Posterior vena cava (tissue), 2 donors: ENCODE measurements at places on chromosomes 3 and 15. TPM values are rescaled to one million over a fixed set of nuclear protein-coding genes. Genes with fewer than 3 reads are reported as not detected.

- DNase-seq, result no peak
Measured at GRCh38 chr3:43340403-43340802, 54.1 kb downstream of the SNRK start.

- no peak for DNase-seq
Measured at GRCh38 chr15:52495125-52495524, 33.6 kb downstream of the MYO5A start.

DNA sequence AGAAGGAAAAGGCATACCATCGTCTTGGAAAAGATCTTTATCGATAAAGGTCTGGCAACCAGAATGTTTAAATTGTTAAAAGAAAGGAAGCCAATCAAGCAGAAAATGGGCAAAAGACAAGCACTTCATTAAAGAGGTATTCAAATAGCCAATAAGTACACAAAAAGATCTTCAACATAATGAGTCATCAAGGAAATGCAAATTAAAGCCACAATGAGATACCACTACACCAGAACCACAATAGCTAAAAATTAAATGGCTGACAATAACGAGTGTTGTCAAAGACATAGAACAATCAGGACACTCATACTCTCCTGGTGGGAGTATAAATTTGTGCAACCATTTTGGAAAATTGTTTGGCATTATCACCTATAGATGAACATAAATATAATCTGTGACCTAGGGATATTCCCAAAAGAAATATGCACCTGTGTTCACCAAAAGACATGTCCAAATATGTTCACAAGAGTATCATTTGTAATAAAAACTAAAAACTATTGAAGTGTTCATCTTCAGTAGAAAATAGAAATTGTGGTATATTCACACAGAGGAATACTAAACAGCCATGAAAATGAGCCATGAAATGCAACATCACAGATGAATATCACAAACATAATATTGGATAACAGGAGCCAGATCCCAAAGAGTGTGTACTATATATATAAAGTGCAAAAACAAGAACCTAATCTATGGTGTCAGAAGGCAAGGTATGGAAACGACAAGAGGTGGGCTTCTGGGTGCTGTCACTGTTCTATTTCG is 14.4 kb upstream of the BTBD1 start:
- DNase-seq, result no peak

- no peak for DNase-seq
Measured at GRCh38 chr15:89243046-89243690, 611 bp upstream of the FANCI start.

PIGZ gene
- total RNA-seq, result 3.4 TPM

DNA sequence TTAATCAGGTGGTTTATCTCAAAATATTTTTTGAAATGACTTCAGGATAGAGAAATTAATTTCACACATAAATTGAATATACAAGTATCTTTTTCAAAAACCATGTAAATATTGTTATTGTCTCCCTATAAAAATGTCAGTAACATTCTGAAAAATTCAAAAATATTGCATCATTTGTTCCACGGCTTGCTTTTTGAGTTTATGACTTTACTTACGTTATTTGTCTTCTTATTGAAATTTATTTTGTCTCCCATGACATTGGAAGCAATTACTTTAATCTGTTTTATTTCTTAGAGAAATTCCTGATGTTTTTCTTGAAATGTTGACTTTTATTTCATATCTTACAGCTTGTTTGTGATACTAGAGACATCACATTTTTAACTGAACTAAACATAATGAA is 56.9 kb upstream of the P2RY1 start:
- no peak for DNase-seq

IQCH gene
- 2.3 TPM for total RNA-seq

DNA sequence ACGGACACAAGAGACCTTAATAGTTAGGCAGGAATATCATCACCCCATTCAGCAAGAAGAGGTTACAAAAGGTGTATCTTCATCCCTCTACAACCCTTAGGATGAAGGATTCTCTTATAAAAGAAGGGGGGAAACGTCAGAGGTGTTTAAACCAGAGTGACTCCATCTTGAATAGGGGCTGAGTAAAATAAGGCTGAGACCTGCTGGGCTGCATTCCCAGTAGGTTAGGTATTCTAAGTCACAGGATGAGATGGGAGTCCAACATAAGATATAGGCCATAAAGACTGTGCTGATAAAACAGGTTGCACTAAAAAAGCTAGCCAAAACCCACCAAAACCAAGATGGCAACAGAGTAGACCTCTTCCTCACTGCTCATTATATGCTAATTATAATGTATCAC is 16.5 kb downstream of the TRPM7 start:
- DNase-seq, result no peak

KBTBD8 gene
- 1.9 TPM for total RNA-seq

DNA sequence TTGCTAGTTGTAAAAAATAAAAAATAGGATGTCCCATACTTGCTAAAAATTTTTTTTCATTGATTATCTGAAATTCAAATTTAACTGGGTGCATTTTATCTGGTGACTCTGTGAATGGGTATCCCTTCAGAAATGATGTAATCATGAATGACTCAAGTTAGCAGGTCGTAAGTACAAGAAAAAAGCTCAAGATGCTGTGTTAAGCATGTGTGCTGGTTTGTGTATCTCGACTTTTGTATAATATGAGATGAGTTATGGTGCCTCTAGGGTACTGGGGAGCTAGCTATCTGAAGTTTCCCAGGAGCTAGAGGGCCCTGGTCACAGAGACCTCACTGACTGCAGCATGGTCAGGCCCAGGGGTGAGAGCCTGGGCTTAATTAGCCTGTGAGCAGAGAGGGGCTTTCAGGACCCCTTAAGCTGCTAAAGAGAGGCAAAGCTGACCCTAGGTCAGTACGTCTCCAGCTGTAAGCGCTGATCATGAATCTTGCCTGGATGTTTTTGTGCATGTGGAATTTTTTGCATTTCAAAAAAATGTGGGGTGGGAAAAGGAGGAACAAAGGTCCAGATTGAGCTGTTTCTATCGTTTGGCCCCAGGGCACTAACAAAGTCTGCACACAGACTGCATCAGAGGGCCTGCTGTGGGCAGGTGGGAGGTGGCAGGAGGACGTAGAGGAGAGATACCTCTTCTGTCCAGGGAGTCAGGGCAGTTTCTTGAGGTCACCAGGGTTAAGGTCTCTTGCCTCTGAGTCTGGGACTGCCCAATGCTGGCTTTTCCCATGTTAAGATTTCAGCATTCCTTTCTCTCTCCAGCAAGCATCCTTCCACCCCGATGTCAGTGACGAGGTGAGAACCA is 233.2 kb upstream of the TPM1 start:
- no peak for DNase-seq

FMN1 gene
- 20.2 TPM for total RNA-seq

GRCh38 chr3:16510620-16511319 is 2.7 kb downstream of the RFTN1 start:
- no peak for DNase-seq

DNA sequence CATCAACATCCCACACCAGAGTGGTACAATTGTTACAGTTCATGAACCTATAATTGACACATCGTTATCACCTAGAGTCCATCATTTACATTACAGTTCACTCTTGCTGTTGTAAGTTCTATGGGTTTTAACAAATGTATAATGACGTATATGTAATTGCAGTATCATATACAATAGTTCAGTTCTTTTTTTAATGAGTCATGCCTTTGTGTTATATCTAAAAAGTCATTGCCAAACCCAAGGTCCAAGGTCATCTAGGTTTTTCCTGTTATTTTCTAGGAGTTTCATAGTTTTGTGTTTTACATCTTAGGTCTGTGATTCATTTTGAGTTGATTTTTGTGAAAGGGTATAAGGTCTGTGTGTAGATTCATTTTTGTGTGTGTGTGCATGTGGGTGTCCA is 160.9 kb upstream of the GALNT15 start:
- no peak for DNase-seq

DNA sequence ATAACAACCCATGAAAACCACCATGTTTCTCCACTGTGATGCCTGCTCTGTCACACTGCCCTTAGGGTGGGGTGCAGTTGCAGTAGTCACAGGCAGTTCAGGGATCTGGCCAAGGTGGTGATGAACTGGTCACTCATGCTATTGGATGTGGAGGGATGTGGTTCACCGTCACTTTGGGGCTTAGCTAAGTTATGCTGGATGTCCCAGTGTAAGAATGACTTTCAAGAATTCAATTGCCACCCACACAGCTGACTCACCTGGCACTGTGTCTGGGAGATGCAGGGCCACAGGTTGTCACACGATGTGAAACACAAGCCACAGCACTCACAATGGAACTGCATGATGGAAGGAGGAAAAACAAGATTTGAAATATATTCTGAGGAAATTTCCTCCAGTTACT is 146.1 kb upstream of the CTNNB1 start:
- no peak for DNase-seq

LRTM1 gene
- total RNA-seq, result not detected

DNA sequence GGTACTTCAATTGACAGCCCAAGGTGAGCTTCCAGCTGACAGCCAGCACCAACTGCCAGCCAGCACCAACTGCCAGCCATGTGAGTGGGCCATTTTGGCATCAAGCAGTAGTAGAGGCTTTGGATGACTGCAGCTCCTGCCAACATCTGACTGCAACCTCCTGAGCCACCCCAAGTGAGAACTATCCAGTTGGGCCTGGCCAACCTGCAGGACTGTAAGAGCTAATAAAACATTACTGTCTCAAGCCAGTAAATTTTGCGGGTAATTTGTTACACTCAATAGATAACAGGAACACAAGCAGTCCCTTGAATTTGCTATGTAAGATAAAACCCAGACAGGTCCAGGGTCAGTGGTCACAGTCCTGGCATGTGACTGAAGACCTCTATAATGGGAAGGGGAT is 29.7 kb downstream of the EPHB1 start:
- DNase-seq, result no peak

GRCh38 chr3:42608581-42608980 is 8.1 kb downstream of the NKTR start:
- DNase-seq, result no peak

GRCh38 chr3:117304681-117305080 is 595.1 kb downstream of the TUSC7 start:
- DNase-seq, result no peak

NRG4 gene
- not detected for total RNA-seq

ZCWPW2 gene
- 2.4 TPM for total RNA-seq

IVD gene
- 24.3 TPM for total RNA-seq

DNA sequence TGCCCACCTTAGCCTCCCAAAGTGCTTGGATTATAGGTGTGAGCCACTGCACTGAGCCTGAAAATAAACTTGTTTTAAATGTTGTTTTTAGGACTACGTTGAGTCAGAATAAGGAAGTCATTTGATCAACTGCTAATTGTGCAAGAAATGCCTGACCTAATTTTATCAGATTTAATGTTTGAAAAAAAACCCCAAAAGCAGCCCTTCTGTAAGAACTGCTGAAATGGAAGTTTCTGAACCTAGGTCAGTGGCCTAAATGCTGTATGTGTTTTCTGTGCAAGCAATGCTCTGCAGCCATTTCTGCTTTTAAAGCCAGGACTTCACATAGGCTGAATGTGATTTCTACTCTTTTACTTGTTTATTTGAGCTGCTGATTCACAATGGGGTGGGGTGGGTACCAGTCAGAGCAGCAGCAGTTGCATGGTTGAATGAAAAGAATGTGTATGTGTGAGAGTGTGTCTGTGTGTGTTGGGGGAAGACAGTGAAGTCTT is 6.6 kb downstream of the GPX1 start:
- DNase-seq, result no peak

- peak; percentile 90 for DNase-seq
Measured at GRCh38 chr3:194572143-194572789, 61.0 kb downstream of the TMEM44 start.

DNA sequence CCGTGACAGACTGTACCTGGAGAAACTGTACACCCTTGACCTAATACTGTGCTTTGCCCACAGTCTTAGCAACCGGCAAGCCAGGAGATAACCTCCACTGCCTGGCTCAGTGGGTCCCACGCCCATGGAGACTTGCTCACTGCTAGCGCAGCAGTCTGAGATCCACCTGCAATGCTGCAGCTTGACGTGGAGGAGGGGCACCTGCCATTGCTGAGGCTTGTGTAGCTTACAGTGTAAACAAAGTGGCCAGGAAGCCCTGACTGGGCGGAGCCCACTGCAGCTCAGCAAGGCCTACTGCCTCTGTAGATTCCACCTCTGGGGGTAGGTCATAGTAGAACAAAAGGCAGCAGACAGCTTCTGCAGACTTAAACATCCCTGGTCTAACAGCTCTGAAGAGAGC is 189.3 kb downstream of the EDEM1 start:
- DNase-seq, result no peak
